Activated CD4-positive, alpha-beta T cell treated with anti-CD3 and anti-CD28 coated beads, Interleukin-2, amount 50 U/mL, for 48 hours (primary cell): ENCODE measurements at places on chromosomes 13 and 19.
A peak's percentile ranks its signal among the peaks of the same experiment; 100 is the strongest.

DNA sequence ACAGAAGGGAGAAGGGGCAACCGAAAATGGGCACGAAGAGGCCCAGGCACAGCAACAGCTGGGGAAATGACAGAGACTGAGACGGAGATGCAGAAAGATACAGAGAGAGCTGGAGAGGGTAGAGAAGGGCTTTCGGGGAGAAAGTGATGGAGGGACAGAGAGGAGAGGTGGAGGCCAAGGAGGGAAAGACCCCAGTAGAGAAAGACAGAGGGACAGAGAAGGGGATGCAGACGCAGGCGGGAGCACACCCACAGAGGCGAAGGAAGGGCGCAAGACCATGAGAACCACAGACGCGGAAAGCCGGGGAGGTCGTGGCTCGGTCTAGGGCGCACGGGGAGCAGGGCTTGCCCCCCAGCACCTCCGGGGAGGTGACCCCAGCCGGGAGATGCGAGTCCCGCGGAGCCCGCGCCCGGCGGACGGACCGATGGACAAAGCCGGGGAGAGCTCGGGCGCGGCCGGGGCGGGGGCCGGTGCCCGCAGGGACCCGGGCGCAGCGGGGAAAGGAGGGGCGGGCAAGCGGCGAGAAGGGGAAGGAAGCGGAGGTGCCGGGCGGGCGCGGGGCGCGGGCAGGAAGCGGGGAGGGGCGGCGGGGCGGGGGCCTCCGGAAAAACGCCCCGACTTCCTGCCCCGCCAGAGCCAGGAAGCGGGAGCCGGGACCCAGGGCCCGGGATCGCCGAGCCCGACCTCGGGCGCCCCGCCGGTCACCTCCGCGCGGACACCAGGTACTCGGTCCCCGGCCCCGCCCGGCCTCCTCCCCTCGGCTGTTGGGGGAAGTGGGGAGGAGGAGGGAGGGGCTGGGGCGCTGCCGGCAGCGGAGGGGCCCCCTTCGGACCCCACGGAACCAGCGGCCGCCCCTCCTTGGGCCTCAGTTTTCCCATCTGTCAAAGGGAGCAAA, at the start of gene ARHGEF1:
TSS of gene ARHGEF1 (plus strand) at position 617 of the 895 bp plus-strand sequence. CDS start 4,899 bp downstream, outside the sequence.
- DNase-seq, result peak; percentile 63

- no peak for DNase-seq
These were observed at the start of gene TEKTIP1 for GRCh38 chr19:3538965-3539755. TSS of gene TEKTIP1 (plus strand) at chr19:3539174. CDS start at chr19:3539178, 4 bp downstream.

- DNase-seq, result no peak
These were observed 213.4 kb downstream of the ABCC4 start for GRCh38 chr13:95087746-95088305.

DNA sequence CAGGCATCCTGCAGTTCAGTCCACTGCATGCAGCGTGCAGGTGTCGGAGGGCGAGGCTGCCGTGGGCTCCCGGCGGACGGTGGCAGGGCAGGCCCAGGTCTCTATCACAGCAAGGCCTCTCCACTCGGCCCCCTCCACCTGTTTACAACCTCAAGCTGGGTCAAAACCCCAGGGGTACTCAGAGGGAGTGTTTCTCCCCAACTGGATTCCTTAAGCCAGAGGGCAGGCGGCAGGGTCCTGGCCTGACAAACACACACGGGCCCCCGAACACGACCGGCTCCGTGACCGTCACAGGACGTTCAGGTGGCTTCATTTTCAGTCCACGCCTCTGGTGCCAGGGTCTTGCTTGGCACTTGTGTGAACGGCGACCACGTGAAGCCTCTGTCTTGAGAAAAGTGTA, 23.5 kb downstream of the RASA3 start:
- DNase-seq, result no peak

DNA sequence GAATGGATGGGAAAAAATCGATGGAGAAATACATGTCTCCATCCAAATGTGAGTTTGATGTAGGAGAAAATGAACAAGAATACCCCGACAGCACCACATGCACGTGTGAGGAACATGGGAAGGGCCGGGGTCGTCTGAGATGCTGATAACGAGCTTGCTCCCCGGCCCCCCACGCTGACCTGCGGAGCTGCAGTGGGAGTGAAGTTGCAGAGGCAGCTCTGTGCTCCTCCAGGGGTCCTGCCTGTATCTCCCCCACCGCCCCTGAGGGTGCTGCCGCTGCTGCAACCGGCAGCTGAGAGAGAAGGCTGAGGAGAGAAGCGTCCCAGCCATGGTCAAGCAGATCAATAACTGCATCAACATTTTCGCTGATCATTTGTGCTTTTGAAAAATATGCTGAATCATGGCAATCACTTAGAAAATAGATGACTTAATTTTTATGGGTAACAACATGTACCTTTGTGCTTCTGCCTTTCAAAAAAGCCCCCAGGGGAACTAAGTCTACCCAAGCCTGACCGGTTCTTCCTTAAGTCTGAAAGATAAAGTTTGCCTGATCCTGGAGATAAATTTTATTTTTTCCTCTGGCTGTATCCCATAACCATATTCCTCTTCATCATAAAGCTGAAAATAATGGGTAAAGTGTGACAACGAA, 18.2 kb upstream of the NAXD start:
- no peak for DNase-seq

DNA sequence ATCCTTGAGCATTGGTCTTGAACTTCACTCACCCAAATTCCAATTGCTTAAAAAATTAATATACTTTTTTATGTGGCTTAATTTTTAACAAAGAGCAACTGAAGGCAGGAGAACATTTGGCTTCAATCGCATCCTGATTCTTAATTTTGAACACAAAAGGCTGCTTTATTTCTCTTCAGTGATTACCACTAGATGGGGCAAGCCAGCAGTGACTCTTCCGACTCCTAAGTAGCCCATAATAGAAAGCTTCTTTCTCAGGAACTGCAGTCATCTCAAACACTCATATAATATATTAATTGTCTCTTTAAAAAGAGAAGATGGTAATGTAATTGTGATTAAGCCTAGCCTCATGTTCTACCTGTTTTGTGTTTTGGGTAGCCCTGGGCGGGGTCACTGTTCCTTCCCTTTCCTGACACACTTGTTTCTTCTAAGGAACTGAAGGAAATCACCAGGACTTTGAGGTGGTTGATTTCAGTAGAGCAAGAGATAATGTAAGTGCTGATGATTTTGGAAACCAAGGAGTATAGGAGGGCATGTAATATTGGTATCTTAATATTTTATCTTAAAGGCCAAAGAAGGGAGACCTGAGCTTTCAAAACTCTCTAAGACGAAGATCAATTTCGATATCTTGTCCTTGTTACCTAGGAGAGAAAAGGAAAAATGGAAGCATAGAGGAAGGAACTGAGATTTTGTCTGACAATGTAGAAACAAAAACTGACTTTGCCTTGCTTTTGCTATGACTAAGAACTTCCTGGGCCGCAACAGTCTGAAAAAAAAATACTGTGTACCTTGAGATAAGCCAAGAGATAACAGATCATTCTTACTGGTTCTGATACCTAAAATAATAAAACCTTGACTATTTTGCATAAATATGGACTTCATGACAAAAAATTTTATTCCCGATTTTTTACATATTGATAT, 73.1 kb downstream of the TNFSF13B start:
- no peak for DNase-seq

DNA sequence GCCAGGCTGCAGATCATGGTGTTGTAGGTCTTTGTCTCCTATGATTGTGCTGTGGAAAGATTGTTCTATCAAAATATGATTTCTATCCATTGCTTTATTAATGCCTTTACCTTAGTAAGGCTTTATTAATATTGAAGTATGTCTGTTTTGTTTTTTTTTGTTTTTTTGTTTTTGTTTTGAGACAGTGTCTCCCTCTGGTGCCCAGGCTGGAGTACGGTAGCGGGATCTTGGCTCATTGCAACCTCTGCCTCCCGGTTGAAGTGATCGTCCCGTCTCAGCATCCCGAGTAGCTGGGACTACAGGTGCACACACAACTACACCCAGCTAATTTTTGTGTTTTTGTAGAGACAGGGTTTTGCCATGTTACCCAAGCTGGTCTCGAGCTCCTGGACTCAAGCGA, 7.7 kb downstream of the IRGC start:
- no peak for DNase-seq

- DNase-seq, result peak; percentile 60
These were observed 23.8 kb downstream of the GJA3 start for GRCh38 chr13:20136781-20137703.

DNA sequence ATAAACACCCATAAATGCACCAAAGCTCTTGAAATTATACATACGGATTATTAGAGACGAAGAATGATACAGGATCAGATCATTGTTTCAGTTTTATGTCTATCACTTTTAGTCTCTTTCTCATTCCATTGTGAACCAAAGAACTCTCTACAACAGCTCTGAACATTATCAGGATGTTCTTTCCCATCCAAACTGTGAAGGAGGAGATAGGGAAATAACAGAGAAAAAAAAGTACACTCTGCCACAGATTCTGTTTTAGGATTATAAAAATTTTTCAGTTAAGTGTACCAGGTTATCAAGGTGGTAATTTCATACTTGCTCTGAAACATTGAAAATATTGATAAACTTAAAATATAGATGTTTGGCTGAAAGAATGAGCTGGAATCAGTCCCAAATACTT, 270.9 kb downstream of the MZT1 start:
- DNase-seq, result no peak

GRCh38 chr13:53301449-53301848, 272.8 kb downstream of the OLFM4 start:
- no peak for DNase-seq

DNA sequence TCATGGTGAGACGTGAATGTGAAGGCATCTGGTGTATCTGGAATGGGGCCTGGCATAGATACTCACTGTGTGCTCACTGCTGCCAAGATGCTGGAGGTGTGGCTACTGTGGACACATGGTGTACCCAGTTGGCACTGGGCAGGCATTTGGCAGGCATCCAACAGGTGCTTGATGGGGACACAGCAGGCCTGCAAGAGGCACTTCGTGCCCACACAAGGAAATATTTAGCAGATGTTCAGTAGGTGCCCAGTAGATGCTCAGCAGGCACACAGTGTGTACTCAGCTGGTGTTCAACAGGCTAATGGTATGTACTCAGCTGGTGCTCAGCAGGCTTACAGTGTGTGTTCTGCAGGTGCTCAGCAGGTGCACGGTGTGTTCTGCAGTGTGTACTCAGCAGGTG, 14.2 kb downstream of the CRTC1 start:
- no peak for DNase-seq

DNA sequence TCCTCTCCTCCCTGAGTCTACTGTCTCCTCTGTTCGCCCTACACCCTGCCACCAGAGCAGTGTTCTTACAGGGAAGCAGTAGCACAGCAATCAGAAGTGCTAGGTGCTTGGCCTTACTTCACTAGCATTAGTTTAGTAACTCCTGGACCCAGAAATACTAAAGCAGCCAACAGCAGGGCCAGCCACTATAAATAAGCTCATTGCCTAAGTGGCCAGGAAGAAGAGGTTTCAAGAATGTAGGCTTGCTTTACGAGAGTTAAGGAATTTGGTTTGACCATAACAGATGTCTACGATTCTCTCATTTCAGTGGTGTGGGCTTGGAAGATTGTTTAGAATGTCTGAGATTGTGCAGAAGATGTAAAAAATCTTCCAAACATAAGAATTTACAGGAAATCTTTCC, 103.3 kb downstream of the ZAR1L start:
- no peak for DNase-seq

DNA sequence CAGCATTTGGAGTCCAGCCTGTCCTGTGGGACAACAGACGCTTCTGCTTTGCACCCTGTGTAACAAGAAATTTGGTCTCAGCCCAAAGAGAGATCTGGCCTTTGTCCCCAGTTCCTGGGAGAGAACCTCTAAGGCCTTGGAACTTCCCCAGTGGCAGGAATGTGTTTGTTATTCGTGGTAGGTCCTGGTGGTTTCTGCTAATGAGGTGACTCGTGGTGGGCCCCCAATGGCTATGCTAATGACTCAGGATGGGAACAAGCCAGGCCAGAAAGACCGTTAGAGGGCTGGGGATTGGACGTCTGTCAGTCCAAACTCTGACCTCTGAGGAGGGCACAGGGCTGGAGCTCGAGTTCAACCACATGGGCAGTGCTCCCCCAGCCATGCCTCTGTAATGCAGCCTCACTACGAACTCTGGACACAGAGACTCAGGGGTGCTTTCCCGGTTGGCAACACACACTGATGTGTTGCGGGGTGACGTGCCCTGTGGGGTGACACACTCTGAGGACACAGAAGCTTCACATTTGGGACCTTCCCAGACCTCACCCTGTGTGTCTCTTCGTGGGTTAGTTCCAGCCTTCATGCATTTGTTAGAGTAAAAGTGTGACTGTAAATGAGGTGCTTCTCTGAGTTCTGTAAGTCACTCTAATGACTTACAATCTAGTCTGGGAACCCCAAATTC, 38.9 kb downstream of the TEX29 start:
- no peak for DNase-seq

- no peak for DNase-seq
These were observed 33.1 kb downstream of the CERS4 start for GRCh38 chr19:8242211-8242821.

GRCh38 chr19:16627193-16627927, 644 bp downstream of the MED26 start:
- peak; percentile 9 for DNase-seq

- no peak for DNase-seq
These were observed 90.5 kb downstream of the STARD13 start for GRCh38 chr13:33194820-33195692.

- DNase-seq, result no peak
These were observed 166.6 kb downstream of the KLF12 start for GRCh38 chr13:73967397-73968165.

DNA sequence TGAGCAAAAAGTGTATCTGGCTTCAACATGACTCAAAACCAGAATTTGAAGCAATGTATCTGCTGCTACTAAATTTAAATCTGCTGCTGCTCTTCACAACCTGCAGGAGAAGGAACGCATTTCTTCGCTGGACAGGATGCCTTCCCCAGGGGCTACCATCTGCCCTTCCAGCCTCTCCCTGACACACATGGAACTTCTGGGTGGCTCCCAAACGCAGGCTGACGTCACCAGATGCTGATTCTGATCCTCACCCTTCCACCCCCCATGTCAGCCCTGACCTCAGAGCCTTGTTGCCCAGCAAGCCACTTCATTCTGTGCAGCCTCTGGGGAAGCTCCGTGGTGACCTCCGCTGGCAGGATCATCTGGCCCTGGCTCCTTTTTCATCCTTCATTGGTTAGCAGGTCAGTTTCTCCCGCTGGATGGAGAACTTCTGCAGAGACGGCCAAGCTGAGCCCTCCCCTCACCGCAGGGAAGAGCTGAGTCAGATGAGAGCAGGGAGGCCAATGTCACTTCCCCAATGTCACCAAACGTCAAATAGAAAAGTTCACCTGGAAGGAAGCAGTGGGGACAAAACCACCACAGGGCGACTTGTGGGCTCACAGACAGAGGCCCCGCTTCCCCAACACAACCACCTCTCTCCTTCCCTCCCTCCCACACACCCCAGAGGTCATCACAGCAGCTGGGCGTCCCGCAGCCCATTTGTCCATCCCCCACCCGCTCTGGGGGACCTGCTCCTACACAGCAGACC, 14.0 kb upstream of the RAB20 start:
- DNase-seq, result no peak

GRCh38 chr13:46554951-46555350, 2.0 kb downstream of the LRCH1 start:
- DNase-seq, result no peak

GRCh38 chr19:10760273-10760944, 42.5 kb downstream of the DNM2 start:
- DNase-seq, result peak; percentile 54
